ENCODE measurements at places on chromosomes 5 and 9.
A peak's percentile ranks its signal among the peaks of the same experiment; 100 is the strongest.

DNA sequence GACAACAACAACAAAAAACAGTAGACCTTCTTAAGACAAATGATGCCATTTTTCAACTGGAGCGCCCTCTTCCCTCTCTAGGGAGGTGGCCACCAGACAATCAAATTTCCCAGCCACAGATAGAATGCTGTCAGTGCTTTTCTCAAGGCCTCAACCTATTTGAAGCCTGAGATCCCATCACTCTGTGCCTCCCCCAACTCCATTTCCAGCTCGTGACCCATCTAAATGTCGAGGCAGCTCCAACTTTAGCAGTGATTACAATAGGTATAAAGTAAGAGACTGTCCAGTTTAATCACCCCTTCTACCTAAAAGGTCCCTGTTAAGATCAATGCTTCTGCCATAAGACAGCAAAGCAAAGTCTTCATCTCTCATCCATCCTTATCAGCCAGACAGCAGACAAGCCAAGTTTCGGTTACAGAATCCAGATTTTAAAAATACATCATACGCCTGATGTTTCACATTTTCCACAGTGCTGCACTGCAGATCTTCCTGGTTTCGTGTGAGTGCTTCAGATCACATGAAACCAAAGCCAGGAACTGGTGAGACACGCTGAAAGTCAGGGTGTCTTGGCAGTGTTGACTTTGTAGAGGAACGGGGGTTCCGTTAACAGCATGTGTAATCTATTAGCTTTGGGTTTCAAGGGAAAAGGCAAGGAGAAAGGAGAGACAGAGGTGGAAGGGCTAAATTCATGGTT lies 447.8 kb downstream of the ENC1 start:
- DNase-seq, result no peak

GRCh38 chr5:119913425-119913824 lies 284.1 kb downstream of the FAM170A start:
- no peak for DNase-seq

- DNase-seq, result no peak
Measured at GRCh38 chr5:58484505-58484904, 6.7 kb upstream of the GAPT start.

DNA sequence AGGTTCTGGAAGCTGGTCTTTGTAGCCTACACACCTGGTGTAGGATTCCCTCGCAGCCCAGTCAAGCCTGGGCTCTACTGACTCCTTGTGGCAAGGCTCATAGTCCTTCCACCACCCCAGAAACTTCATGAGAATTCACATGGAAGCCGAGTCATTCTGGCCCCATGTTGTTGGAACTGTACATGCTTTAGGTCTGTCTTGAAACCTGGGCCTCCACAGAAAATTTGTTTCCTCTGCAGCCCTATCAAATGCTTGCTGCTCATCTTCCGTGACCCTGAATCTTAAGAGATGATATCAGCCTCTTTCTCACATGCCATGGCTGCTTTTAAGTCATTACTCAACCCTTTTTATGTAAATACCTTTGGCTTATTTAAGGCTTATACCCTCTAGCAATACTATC lies 113.4 kb upstream of the GRHPR start:
- no peak for DNase-seq

GRCh38 chr9:84170521-84171141 lies 169.9 kb downstream of the SLC28A3 start:
- peak; percentile 69 for DNase-seq

GRCh38 chr9:38200431-38200830 lies 131.4 kb upstream of the SHB start:
- DNase-seq, result no peak

GRCh38 chr5:89327608-89328007 lies 444.6 kb upstream of the MEF2C start:
- DNase-seq, result no peak

DNA sequence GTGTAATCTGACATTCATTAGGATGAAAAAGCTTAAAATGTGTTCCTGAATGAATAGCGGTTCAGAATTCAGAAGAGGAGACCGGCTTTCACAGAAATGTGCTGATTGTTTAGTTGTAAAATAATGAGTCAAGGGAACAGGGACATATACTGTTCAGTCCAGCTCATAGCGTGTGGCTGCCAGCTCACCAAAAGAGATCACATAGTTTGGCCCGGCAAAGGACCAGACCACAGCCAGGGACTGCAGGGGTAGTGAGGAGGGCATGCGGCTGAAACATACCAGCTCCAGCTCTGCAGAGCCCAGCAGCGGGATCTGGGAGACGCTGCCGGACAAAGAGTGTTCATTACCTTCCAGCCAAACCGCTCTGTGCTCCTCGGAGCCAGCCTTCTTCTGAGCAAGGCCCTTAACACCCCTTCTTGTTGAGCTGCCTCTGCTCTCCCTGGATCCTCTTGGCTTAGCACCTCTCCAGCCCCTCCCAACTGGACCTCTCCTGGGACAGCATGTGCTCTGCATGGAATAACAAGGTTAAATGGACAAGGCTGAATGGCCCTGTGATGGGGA lies 116.8 kb upstream of the CNTLN start:
- no peak for DNase-seq

GRCh38 chr5:135950611-135951010 lies 4.2 kb downstream of the LECT2 start:
- DNase-seq, result no peak

- no peak for DNase-seq
Measured at GRCh38 chr9:126152622-126153362, 173.8 kb upstream of the MVB12B start.

- no peak for DNase-seq
Measured at GRCh38 chr5:29208024-29208423, 1985.5 kb upstream of the CDH6 start.

- DNase-seq, result no peak
Measured at GRCh38 chr5:72441862-72442540, 65.2 kb downstream of the ZNF366 start.

DNA sequence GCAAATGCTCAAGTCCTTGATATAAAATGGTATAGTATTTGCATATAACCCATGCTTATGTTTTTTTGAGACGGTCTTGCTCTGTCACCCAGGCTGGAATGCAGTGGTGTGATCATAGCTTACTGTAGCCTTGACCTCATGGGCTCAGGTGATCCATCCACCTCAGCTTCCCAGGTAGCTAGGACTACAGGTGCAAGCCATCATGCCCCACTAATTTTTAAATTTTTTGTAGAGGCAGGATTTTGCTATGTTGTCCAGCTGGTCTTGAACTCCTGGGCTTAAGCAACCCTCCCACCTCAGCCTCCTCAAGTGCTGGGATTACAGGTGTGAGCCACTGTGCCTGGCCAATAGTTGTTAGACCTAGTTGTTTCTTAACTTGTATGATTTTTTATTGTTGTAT lies 17.3 kb downstream of the SLC36A3 start:
- DNase-seq, result no peak
